ENCODE measurements at places on chromosomes 7 and 10.

DNA sequence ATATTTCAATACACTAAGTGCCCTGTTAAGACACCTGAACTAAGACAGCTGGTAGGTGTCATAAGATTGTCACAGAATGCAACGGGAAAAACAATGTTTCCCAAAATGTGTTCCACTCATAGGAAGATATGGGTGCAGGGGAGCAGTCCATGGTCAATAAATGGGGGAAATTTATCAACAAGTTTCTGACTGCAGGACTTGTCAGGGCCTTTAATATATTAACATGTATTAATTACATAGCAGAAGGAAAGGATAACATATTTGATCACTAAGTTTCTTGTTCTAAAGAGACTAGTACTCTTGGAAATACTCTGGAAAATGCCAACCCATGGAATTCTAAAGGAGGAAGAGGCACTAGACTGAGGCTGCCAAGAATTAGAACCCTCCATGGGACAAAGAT is 6.7 kb downstream of the RBP3 start:
- DNase-seq = no peak

- no peak for DNase-seq
These were observed 15.8 kb downstream of the DPY19L1 start for GRCh38 chr7:35021445-35021844.

GRCh38 chr10:6072215-6072934 is 10.2 kb upstream of the IL2RA start:
- no peak for DNase-seq

- DNase-seq = no peak
These were observed 33.4 kb downstream of the CCM2 start for GRCh38 chr7:45033261-45033930.

DNA sequence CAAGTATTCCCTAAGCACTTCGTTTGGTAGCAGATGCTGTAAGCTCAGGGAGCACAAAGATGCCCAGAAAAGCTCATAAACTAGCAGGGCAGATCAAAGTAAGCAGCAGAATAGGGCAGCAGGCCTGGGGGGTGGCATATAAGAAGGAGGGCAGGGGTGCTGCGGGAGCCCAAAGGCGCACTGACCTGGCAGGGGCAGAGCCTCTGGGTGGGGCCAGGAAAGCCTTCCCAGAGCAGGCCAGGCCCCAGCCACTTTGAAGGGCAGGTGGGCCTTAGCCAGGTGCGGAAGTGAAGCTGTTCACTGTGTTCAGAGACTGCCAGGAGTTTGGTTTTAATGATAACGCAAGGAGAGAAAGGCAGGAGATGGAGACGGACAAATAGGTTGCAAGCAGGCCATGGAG is 3.9 kb downstream of the GDF10 start:
- no peak for DNase-seq

DNA sequence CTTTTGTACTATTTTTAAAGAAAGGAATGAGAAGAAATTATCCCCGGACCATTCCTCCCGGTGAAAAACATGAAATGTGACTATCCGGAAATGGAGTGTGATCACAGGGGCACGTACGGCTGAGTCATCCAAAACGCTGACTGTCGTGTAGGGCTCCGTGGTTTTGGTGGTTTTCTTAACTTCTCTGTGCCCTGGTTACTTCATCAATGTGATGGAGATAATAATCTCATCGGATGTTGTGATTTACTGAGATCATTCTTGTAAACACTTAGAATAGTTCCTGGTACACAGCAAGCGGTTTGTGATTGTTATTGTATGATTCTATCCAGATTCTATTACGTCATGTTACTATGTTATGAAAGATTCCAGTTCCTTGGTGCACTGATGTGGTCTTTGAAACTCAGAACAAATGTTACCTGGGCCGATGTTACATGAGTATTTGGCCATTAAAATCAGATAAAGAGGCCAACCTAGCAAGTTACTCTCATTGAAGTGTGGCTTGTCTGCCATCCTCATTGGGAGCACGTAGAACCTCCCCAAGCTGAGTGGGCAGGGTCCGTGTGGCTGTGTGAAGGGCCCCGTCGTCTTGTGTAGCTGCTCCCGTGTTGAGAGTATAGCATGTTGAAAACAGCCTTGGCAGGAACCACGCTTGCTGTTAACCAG is 99.5 kb downstream of the CAMK1D start:
- peak; percentile 67 for DNase-seq

DNA sequence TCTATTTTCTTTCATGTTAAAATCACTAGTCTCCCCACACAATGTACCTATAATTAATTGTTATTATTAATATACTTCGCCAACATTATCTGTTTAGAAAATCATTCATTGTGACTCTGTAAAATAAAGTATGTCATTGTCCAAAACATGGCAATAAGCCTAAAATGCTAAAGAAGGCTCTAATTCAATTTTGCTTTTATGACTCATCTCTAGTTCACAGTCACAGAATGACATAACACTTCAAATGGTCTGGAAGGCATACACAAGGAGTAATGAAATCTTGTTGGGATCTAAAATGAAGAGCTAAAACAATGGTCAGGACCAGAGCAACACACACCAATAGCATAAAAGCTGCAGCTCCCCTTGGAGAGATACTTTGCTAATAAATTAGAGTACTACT is 505.8 kb downstream of the GPAM start:
- no peak for DNase-seq

DNA sequence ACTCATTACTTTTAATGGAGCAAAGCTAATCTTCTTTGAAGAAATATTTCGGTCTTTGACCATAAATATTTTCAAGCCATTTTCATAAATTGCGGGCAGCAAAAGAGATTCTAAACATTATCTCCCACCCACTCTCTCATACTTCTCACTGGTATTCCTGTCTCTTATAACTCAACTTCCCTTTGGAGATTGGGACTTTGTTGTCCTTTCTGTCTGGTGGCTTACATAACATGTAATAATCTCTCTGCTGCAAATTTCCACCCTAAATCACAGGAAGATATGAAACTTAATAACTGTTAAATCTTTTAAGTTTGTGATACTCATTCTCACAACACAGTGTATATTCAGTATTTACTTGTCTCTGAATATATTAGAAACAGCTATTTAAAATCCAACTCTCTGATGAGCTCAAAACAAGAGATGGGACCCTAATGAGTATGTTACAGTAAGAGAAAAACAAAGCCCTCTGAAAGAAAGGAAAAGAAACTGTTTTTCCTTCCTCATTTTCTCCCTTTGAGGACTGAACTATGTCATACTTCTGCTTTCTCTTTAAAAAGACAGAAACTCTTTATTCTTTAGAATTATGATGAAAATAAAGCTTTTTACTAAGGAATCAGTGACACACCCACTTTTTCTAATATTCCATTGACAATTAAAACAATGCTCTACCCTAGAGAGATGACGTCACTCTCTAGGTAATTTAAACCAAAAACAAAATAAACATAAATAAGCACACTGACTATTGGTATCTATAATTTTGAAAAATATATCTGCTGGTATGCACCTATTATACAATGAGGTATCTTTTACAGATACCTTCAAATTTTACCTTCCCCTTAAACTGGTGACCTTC is 14.7 kb downstream of the CALCR start:
- DNase-seq = no peak

DNA sequence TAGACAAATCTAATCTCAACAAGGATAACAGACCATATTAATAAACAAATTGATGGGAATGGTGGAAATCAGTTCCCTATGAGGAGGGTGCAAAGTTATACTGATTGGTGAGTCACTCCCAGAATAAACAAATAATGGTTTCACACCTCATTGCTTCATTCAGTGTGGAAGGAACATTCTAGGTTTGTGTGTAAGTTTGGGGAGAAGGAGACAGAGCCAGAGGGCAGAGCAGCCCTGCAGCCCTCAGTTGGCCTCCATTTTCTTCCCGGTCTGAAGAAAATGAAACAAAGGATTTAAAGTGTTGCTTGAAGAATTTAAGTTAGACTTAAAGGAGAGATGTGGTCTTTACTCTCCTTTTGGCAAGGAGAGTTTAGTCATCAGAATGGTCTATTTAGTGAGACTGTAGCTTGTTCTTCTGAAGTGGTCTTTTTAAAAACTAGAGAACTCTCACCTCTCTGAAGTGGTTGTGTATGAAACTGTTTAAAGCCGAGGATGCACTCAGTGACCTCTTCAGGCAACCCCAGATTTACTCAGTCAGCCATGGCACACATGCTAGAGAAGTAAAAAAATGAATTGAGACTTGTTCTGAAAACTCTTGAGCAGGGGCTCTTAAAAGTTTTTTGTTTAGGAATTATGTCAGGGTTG is 27.2 kb downstream of the IKZF1 start:
- DNase-seq = no peak
